ENCODE measurements at places on chromosomes 7 and 10.

GRCh38 chr7:42494736-42495135 is 257.7 kb upstream of the GLI3 start:
- no peak for DNase-seq

- DNase-seq = no peak
Measured at GRCh38 chr7:7018290-7018689, 164.1 kb upstream of the C1GALT1 start.

DNA sequence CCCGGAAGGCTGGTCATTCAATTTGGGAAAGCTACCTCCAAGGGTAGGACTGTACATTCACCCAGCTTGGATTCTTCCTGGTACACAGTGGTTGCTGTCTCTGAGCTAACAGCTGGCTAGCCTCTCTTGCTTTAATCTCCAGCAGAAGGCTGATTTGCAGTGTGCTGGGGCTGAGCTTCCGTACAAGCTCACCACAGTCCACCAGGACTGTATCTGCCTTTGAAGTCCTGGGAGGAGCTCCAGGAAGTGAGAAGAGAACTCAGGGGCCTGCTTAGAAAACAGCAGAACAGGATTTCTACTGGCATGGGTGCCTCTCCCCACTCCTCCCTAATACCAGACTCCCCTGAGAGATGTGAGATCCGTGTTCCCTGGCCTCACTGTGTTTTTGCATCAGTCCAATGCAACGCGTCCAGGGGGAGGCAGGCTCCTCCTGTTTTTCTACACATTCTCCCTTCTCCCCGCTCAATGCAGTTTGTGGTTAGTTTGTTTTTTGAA is 6.6 kb downstream of the AFAP1L2 start:
- DNase-seq = no peak

- DNase-seq = no peak
Measured at GRCh38 chr7:35498416-35498815, 196.5 kb downstream of the HERPUD2 start.

DNA sequence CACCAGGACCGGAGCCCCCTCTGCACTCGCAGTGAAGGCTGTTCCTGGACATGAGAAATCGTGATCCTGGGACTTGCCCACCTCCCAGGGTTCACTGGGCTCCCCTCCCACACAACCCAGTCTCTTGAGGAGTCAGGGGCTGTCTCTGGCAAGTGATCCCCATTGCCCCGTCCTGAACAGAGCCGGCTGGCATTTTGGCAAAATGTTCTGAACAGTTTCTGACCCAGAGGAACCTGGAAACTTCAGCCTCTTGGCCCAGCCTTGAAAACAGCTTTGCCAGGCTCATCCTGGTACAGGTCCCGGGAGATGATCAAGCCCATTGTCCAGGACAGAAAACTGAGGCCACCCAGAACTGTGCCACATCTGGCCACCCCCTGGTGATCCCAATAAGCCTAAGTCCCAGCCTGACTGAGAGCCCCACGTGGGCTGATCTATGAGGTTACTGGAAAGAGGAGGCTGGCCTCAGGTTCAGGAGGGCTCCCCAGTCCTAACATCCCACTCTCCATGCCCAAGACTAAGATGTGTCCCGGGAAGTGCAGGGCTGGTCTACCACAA is 115.7 kb downstream of the OAT start:
- DNase-seq = no peak

- no peak for DNase-seq
Measured at GRCh38 chr7:16774986-16775385, 21.4 kb downstream of the TSPAN13 start.

- DNase-seq = no peak
Measured at GRCh38 chr7:23276947-23277346, 22.2 kb upstream of the MALSU1 start.

DNA sequence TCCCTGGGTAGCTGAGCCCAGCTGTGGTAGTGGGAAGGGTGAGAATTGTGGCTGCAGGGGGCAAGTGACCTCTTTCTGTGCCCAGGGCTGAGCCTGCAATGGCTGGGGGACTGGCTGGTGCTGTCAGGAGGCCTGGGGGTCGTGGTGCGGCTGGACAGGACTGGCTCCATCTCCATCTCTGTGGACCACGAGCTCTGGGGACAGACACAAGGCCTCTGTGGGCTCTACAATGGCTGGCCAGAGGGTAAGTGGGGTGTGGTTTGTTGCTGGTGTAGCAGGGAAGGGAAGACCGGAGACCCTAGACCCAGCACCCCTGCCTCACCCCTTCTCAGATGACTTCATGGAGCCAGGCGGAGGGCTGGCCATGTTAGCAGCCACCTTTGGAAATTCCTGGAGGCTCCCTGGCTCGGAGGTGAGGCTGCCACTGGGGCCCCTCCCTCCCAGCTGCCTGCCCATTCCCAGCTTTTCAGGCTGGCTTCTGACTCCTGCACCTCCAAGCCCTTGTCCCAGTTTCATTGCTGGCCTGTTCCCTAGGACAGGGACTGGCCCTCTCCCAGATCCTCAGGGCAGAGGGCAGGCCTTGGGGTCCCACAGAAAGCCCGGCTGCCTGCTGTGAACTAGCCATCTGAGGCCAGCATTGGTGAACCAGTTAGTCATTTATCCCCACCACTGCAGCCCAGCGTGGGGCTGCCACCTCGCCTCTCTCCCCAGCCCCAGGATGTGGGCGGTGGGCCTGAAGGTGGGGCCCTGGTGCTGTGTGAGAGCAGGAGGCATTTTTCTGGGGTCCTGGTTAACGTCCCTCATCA is 5.5 kb upstream of the ZNF467 start:
- no peak for DNase-seq

DNA sequence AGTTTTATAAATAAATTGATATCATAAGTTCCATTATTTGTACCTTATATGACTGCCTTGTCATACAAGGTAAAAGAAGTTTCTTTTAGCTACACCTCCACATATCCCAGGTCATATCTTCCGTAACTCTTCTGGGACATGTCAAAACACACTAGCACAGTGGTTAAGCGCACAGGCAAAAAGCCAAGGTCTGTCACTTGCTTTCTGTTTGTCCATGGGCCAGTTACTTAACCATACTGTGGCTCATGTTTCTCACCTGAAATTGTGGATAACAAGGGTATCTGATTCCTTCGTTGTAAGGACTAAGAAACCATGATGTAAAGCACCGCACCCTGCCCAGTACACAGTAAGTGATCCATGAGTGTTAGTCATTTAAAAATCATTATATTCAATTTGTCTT is 56.2 kb downstream of the SEMA3D start:
- no peak for DNase-seq

DNA sequence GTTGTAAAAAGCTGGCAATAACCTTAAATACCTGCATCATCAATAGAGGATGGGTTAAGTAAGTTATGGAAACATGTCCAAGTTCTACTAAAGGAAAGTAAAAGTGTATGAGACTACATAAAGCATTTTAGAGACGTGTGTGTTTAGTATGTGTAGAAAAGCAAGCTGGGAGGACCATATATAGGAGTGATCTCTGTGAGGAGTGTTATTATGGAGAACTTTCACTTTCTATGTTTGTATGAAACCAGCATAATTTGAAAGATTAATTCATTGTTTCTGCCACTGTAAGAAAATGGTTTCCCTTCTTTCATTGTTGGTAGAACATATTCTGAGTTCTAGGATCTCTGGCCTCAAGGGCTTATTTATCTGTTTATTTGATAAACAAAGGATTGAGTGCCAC is 19.2 kb upstream of the PDLIM1 start:
- no peak for DNase-seq

DNA sequence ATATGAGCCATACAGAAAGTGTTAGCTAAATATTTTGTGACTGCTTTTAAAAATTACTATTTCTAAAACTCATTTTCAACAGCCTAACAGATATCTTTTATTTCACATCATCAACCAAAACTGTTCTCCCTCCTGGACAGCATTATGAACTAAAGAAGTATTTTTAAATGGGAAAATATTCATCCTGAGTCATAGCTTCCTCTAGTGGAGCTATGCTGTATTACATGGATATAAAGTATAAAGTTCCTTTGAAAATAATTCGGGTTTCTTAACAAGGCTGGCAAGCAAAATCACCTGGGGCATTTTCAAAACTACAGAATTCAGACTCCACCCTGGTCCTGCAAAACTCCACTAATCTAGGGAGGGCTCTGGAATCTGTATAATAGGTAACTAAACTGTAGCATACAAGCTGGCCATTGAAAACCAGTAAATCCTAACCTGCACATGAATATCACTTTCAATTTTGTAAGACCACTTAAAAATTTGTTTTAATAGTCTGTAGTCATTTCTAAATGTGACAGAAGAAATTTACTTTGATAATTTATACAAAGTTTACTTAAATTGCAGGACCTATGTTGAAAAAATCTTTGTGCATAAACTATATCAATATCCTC is 53.5 kb downstream of the SCIN start:
- DNase-seq = peak; percentile 29

- DNase-seq = no peak
Measured at GRCh38 chr10:3654980-3655379, 130.0 kb downstream of the KLF6 start.

DNA sequence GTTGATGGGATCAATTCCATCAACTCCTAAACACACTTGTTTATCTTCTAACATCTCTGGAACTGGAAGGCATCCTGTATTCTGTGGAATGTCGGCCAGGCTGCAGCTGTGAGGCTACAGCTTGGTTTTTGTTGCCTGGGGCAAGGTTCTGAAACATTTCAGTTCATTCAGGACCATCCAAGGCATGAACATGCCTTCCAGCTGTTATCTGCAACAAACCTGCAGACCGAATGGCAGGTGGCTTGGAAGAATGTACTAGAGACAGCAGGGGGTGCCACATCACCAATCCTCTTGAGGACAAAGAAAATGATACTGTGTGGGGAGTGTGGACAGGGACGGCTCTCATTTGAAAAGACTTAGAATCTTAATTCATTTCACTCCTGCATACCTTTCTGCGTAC is 12.4 kb downstream of the PAPOLB start:
- DNase-seq = no peak

GRCh38 chr7:4460597-4460996 is 221.5 kb upstream of the FOXK1 start:
- DNase-seq = no peak

GRCh38 chr7:71120096-71120495 is 11.8 kb upstream of the GALNT17 start:
- DNase-seq = no peak

- DNase-seq = peak; percentile 29
Measured at GRCh38 chr7:81245353-81245752, 326.5 kb upstream of the SEMA3C start.

DNA sequence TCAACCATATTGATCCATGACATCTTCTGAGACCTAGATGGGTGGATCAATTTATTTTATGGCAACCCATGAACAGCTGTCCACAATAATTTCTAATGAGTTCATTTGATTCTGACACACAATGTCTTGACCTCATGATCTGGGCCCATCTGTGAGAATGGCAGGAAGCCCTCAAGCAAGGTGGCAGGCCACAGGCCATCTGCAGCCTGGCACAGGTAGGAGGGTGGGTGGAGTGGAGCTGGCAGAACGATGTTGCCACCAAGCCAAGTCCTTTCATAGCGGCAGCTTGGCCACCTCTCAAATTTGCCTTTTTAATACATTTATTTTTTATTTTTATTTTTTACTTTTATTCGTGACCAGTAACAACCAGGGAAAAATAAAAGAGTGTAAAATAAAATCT is 1181.6 kb upstream of the SORCS1 start:
- DNase-seq = no peak

DNA sequence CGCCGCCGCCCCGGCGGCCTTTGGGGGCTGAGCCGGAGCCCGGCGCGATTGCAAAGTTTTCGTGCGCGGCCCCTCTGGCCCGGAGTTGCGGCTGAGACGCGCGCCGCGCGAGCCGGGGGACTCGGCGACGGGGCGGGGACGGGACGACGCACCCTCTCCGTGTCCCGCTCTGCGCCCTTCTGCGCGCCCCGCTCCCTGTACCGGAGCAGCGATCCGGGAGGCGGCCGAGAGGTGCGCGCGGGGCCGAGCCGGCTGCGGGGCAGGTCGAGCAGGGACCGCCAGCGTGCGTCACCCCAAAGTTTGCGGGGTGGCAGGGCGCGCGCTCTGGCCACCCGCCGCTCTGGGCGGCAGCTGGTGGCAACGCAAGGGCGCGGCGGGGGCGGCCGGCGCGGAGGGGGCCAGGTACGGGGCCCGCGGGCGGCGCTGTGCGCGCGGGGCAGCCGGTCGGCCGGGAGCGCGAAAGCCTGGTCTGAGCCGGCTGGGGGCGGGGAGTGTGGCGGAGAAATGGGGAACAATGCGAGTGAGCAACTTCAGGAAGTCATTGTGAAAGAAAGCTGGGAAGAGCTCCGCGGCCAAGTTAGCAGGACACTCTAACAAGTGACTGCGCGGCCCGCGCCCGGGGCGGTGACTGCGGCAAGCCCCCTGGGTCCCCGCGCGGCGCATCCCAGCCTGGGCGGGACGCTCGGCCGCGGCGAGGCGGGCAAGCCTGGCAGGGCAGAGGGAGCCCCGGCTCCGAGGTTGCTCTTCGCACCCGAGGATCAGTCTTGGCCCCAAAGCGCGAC is at the start of gene IKZF1:
Gene IKZF1 (plus strand): TSS at position 588 of the 782 bp plus-strand sequence. CDS start 14,346 bp downstream, outside the sequence.
- peak; percentile 49 for DNase-seq

DNA sequence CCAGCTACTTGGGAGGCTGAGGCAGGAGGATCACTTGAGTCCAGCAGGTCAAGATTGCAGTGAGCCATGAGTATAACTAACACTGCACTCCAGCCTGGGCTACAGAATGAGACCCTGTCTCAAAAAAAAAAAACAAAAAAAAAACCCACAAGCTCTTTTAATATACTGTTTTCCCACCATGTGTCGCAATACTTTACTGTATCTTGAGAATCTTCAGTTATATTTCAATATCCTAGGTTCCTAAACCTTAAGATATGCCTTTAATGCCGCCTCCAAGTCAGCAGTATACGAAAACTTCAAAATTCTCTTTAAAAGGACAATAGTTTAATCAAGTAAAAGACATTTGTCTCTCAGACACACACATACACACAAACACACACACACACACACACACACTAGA is 62.8 kb downstream of the TAF3 start:
- no peak for DNase-seq

GRCh38 chr10:96577069-96577468 is 9.7 kb downstream of the TM9SF3 start:
- DNase-seq = no peak

- no peak for DNase-seq
Measured at GRCh38 chr10:133173860-133174640, 14.0 kb downstream of the KNDC1 start.

DNA sequence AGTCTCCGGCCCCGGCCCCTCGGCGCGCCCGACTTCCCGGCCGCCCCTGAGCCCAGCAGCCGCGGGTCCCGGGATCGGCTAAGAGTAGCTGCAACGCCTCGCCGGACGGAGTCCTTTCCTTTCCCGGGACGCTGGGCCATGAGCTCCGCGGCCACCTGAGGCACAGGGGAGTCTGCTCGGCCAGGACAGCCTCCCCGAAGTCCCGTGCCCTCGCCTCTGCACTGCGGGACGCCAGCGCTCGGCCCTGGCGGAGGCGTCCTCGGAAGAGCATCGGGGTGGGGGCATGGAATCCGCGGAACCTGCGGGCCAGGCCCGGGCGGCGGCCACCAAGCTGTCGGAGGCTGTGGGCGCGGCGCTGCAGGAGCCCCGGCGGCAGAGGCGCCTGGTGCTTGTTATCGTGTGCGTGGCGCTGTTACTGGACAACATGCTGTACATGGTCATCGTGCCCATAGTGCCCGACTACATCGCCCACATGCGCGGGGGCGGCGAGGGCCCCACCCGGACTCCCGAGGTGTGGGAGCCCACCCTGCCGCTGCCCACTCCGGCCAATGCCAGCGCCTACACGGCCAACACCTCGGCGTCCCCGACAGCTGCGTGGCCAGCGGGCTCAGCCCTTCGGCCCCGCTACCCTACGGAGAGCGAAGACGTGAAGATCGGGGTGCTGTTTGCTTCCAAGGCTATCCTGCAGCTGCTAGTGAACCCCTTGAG is 502 bp downstream of the SLC18A3 start:
- DNase-seq = peak; percentile 49

- no peak for DNase-seq
Measured at GRCh38 chr7:5670183-5670935, 111.1 kb downstream of the RNF216 start.

All from iPS-NIHi11 (cell line).